ENCODE measurements at places on chromosomes 13 and 19. TPM values are rescaled to one million over a fixed set of nuclear protein-coding genes. Genes with fewer than 3 reads are reported as not detected.

DNA sequence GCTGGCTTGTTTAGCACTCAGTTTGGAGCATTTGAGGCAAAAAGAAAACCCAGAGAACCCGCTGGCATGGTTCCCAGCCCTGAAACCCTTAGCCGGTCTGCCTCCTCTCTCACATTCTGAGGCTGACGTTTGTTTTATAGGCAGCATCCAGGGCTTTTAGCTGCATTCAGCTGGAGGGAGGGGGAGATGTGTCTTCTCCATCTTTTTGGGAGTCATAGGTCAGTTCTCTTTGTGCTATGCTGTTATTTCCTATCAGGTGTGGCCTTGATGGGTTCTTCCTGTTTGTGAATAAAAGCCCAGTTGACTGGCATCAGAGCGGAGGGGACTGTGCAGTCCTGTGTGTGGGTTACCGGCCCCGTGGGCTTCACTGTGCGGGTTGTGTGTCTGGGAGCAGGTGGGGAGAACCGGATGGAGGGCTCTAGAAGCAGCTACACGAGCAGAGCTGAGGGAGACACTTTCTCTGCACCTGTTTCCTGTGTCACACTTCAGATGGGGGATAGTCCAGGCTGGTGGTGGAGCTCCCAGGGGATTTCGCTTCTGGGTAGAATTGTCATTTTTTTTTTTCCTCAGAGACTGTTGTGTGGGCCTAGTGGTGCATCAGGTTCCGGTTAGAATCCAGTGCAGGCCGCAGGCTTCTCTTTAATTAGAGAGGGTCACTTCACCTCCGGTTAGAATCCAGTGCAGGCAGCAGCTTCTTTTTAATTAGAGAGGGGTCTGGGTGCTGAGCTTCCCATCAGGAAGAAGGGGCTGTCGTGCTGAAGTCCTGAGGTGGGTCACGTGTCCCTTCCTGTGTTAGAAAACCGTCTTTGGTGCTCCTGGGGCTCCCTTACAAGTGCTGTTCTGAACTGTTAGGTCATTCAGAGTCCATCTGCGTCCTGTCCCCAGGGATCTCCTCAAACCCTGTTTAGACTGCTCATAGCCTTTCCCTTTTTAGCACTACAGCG, 69.6 kb downstream of the ARHGEF7 start:
- DNase-seq, result no peak
- no peak overlapping the region for H3K4me3 ChIP-seq
- no peaks in the 10 kb centered on the region for H3K4me1 ChIP-seq
- H3K36me3 ChIP-seq, result no peaks in the 10 kb centered on the region
- H3K27ac ChIP-seq, result peak overlapping the region; percentile 27

- no peaks in the 10 kb centered on the region for H3K27me3 ChIP-seq
- peak; percentile 78 for DNase-seq
- H3K36me3 ChIP-seq, result no peaks in the 10 kb centered on the region
- H3K4me1 ChIP-seq, result peaks cover 5% of the 10 kb centered on the region
Measured at GRCh38 chr19:1173159-1173844, 766 bp downstream of the SBNO2 start.

The NECTIN2 gene
- total RNA-seq, result 254 TPM

The CNN1 gene
- total RNA-seq, result 16.2 TPM

The ZNF615 gene
- total RNA-seq, result 29.1 TPM

- H3K27ac ChIP-seq, result no peak overlapping the region
- no peak for DNase-seq
- H3K27me3 ChIP-seq, result peaks cover 22% of the 10 kb centered on the region
- no peaks in the 10 kb centered on the region for H3K36me3 ChIP-seq
Measured at GRCh38 chr19:51168564-51169282, 26.6 kb downstream of the SIGLEC7 start.

- H3K4me1 ChIP-seq, result no peaks in the 10 kb centered on the region
- H3K4me3 ChIP-seq, result no peak overlapping the region
- no peak overlapping the region for H3K27ac ChIP-seq
- peak; percentile 37 for DNase-seq
Measured at GRCh38 chr13:24199016-24199415, 38.5 kb downstream of the SPATA13 start.

GRCh38 chr13:100921139-100921538, 246.5 kb upstream of the TMTC4 start:
- no peaks in the 10 kb centered on the region for H3K36me3 ChIP-seq
- H3K27ac ChIP-seq, result no peak overlapping the region
- H3K27me3 ChIP-seq, result no peaks in the 10 kb centered on the region
- no peak overlapping the region for H3K4me3 ChIP-seq
- no peaks in the 10 kb centered on the region for H3K4me1 ChIP-seq

- peak overlapping the region; percentile 86 for H3K4me3 ChIP-seq
- H3K27me3 ChIP-seq, result no peaks in the 10 kb centered on the region
- peak; percentile 53 for DNase-seq
- peaks cover 5% of the 10 kb centered on the region for H3K36me3 ChIP-seq
- H3K4me1 ChIP-seq, result no peaks in the 10 kb centered on the region
- H3K27ac ChIP-seq, result no peak overlapping the region
Measured at GRCh38 chr13:50080203-50080910, 65.1 kb downstream of the KCNRG start.

The CGB3 gene
- not detected for total RNA-seq

DNA sequence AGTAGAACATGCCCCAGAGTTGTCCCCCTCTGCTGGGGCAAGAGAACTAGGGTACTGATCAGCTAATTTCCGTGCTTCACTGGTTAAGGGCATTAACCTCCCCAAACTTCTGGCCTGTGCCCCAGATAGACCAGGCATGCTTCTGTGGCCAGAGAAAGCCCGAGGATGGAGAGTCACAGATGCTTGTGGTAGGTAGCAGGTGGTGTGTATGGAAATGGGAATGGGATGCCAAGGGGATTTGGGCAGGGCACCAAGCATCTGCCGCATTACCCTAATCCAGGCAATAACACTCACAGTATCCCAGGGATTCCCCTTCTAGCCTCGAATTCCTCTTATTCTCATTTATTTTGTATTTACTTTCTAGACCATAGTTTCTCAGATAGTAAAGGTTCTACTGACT, 124.8 kb upstream of the KLF12 start:
- H3K4me1 ChIP-seq, result no peaks in the 10 kb centered on the region
- no peaks in the 10 kb centered on the region for H3K27me3 ChIP-seq
- H3K36me3 ChIP-seq, result no peaks in the 10 kb centered on the region

The OLFM2 gene
- total RNA-seq, result 58.1 TPM

- H3K36me3 ChIP-seq, result peaks cover 13% of the 10 kb centered on the region
- DNase-seq, result no peak
- no peak overlapping the region for H3K4me3 ChIP-seq
Measured at GRCh38 chr19:19458110-19458816, 52.8 kb downstream of the GATAD2A start.

DNA sequence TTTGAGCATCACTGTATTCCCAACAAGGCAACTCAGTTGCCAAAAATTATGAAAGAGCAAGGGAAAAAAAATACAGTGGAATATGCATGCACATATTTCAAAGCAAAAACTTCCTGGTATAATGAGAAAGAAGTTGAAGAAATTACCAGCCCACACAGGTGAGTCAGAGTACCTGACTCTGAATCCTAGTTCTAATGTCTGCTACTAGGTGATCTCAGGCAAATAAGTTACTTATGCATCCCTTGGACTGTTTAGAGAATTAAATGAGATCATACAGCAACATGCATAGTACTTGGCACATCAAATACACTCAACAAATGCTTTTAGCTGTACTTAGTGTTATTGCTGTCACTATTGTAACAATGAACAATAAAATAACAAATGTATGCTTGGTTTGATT, 144.9 kb downstream of the MIPEP start:
- no peak overlapping the region for H3K4me3 ChIP-seq
- H3K27ac ChIP-seq, result no peak overlapping the region

DNA sequence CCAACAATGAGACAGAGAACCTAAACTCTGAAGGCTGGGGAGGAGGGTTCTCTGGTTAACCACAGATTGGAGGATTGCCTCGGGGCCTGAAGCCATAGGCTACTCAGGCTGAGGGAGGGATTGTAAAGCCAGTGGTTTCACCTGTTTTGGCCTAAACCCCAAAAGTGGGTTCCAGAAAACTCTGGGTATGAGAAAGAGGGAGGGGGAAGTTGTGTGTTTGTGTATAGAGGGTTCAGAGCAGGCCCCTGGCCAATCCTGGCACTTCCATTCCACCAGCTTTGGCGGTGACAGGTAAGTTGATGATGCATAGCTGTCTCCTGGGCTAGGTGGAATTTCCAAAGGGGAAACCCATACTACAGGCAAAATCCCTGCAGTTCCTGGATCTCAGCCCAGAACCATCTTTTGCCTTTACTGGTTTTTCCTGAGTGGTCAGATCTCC, 13.5 kb upstream of the CCDC97 start:
- H3K27ac ChIP-seq, result no peak overlapping the region
- H3K4me3 ChIP-seq, result no peak overlapping the region
- H3K36me3 ChIP-seq, result peaks cover 96% of the 10 kb centered on the region
- peaks cover 7% of the 10 kb centered on the region for H3K4me1 ChIP-seq
- no peaks in the 10 kb centered on the region for H3K27me3 ChIP-seq

- DNase-seq, result no peak
- H3K4me1 ChIP-seq, result no peaks in the 10 kb centered on the region
- no peak overlapping the region for H3K4me3 ChIP-seq
- no peaks in the 10 kb centered on the region for H3K36me3 ChIP-seq
- H3K27me3 ChIP-seq, result no peaks in the 10 kb centered on the region
Measured at GRCh38 chr13:108609353-108609752, 20.1 kb upstream of the MYO16 start.

The NMRK2 gene
- total RNA-seq, result 23.6 TPM
